ENCODE measurements at places on chromosomes 12 and 14.

DNA sequence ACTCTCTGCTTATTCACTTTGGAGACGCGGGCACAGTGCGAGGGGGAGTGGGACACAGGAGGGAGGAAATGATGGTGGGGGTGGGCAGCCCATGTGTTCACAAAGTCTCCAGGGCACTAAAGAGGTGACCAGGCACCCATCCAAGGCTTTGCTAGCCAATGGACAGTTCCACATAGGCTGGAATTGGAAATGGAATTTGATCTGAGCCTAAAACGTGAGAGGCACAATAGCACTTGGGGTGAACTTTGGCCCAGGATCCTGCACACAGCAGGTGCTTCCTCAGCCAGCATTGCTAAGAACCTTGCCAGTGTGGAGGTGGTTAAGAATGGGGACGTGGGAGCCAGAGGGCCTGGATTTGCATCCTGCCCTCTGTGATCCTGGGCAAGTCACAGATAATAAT is 193.8 kb downstream of the CHST11 start:
- DNase-seq: no peak
- no peak overlapping the region for H3K27ac ChIP-seq
- H3K27me3 ChIP-seq: no peaks in the 10 kb centered on the region
- no peaks in the 10 kb centered on the region for H3K36me3 ChIP-seq

GRCh38 chr14:77224212-77224611 is 42.6 kb downstream of the TMEM63C start:
- DNase-seq: no peak
- no peaks in the 10 kb centered on the region for H3K27me3 ChIP-seq
- H3K27ac ChIP-seq: no peak overlapping the region
- H3K4me3 ChIP-seq: no peak overlapping the region
- no peaks in the 10 kb centered on the region for H3K36me3 ChIP-seq
- H3K4me1 ChIP-seq: no peaks in the 10 kb centered on the region

- no peaks in the 10 kb centered on the region for H3K27me3 ChIP-seq
- H3K4me1 ChIP-seq: no peaks in the 10 kb centered on the region
- DNase-seq: no peak
- H3K4me3 ChIP-seq: no peak overlapping the region
- H3K27ac ChIP-seq: no peak overlapping the region
Measured at GRCh38 chr12:38411426-38411825, 94.9 kb downstream of the ALG10B start.

DNA sequence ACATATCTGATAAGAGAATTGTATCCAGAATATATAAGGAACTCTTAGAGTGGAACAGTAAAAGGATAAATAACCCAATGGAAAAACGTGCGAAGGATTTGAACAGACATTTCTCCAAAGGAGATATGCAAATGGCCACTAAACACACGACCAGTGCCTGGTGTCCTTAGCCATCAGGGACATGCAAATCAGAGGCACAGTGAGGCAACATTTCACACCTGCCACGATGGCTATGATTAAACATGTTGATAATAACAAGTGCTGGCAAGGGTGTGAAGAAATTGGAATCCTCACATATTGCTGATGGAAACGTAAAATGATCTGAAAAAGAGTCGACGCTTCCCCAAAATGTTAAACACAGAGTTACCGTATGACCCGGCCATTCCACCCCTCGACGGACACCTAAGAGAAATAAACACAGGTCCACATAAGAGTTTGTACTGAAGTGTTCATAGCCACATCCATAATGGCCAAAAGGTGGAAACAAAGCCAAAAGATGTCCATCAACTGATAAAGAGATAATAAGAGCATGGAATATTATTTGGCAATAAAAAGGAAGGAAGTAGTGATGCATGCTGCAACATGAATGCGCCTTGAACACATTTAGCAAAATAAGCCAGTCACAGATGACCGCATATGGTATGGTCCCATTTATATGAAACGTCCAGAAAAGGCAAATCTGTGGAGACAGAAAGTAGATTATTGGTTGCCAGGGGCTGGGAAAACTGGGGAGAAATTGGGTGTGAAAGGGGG is 6.3 kb upstream of the TMEM121 start:
- no peaks in the 10 kb centered on the region for H3K36me3 ChIP-seq
- DNase-seq: no peak
- H3K27ac ChIP-seq: no peak overlapping the region
- no peaks in the 10 kb centered on the region for H3K27me3 ChIP-seq

All from stomach (tissue), 19 donors.